ENCODE measurements at places on chromosomes 3 and 15.
A peak's percentile ranks its signal among the peaks of the same experiment; 100 is the strongest.

DNA sequence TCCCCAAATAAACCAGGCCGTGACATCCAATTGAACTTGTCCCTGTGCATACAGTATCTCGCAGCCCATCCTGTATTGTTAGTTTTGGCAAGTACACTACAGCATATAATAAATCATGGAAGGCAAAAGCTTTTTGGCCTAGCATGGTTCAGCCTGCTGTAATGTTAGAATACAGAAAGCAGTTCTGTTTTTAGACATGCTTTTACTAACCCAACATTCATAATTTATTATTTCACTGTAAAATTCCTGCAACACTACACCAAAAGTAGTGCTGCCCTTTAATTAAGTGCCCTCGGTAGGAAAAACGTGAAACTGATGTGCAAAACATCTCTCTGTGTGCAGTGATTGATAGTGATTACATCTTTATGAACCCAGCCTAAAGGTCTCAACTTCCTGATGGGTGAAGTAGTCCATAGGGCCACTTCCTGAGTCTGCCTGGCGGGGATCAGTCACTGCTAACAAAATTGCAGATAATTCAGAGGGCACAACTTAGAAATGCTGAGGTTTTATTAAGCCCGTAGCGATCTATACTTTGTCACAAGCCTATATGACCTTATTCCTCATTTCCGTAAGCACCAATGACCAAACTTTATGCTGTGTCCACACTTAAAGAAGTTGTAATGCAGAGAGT lies 227.8 kb downstream of the CDIN1 start:
- DNase-seq: no peak

DNA sequence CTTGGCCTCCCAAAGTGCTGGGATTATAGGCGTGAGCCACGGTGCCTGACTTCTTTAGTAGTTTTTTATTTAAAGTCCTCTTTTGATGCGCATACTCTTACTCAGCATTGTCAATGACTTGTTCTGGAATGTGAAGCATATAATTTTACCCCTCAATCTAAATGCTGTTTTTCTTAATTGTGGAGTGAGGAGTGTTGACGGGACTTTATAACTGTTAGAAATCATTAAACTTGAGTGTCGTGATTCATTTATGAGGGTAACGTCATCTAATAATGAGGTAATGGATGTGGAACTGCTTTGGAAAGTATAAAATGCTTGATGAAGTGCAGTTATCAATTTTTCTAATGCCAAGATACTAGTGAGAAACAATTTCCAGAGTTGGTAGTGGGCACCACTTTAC lies 48.3 kb downstream of the PLS1 start:
- no peak for DNase-seq

GRCh38 chr3:150447631-150448465 lies 39.8 kb downstream of the TSC22D2 start:
- no peak for DNase-seq

GRCh38 chr3:97089621-97090020 lies 275.2 kb downstream of the EPHA6 start:
- no peak for DNase-seq

GRCh38 chr3:53238886-53239285 lies 16.9 kb downstream of the TKT start:
- no peak for DNase-seq

DNA sequence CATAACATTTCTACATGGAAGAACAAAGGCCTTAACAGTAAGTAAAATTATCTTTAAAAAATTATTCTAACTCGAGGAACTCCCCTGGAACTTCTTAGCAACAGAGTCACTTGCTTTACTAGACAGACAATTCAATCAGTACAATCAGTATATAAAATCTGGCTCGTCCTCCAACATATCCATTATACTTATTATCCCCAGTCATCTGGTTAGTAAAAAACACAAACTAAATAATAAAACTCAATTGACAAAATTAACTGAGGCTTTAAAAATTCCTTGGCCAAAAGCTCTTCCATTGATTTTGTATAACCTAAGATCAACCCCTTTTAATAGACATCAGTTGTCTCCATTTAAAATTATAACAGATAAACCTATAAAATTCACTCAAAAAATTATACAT lies 105.6 kb downstream of the MYRIP start:
- DNase-seq: no peak

GRCh38 chr15:81407718-81408117 lies 33.7 kb upstream of the TMC3 start:
- DNase-seq: no peak

GRCh38 chr3:124221422-124221821 lies 229.5 kb upstream of the ROPN1 start:
- DNase-seq: no peak

DNA sequence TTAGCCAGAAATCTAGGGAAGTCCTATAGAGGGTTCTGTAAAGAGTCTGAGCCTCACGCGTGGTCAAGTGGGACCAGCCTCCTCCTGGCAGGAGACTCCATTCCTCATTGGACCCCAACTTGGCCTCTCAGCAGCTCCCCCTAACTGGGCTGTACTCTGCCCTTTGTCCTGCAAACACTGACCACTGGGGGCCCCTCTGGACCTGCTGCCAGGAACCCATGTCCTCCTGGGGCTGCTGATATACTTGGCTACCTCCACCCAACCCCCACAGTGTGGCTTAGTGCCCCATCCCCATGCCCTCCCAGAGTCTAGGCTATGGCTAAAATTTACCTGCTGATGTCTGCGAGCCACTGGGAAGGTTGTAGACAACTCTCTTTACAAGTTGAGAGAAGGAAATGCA lies 62.7 kb downstream of the UBP1 start:
- no peak for DNase-seq

DNA sequence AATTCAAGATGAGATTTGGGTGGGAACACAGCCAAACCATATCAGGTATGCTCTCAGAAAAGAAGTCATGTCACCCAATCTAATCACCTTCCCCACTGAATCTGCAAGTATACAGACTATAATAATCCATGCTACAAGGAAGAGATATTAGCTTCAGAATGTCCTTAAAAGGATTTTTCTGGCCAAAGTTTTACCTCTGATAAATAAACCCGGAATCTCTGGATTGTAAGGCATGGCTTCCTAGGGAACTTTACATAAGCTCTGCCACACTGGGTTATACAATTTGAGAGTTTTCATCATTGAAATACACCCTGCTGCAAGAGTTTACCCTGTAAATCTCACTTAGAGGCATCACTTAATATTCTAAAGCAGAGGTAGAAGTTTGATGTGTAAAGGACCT lies 330.5 kb upstream of the KCNMB2 start:
- DNase-seq: no peak

DNA sequence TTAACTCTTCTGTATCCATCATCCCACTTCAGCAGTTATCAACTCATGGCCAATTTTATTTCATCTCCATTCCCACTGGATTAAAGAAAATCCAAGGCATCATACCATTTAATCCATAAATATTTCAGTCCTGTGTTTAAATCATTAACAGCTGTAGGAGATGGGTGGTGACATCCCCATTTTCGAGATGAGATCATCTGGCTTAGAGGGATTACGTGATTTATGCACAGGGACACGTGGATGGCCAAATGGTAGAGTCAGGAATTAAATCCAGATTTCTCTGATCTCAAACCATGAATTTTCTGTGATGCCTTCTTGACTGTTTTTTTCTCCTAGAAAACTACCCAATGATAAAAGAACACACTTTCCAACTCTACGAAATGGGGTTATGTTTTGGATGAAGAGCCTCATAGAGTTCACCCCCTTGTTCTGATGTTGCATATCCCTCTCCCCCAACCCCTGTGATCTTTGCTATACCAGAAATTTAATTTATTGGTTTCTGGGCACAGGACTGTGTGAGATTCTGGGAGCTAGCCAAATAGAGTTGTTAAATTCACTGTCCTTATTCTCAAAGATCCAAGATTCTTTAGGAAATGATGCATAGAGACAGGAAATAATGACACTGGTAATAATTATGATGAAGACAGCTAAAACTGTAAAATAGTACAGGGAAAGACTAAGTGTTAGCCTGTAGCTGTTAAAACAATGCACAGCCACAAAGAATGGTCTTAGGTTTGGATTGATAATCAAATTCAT lies 7.4 kb downstream of the ZNF589 start:
- DNase-seq: no peak

GRCh38 chr3:13541691-13542090 lies 7.2 kb upstream of the FBLN2 start:
- DNase-seq: no peak

- DNase-seq: peak; percentile 76
Observed at GRCh38 chr15:101006931-101007691, 88.0 kb downstream of the LRRK1 start.

DNA sequence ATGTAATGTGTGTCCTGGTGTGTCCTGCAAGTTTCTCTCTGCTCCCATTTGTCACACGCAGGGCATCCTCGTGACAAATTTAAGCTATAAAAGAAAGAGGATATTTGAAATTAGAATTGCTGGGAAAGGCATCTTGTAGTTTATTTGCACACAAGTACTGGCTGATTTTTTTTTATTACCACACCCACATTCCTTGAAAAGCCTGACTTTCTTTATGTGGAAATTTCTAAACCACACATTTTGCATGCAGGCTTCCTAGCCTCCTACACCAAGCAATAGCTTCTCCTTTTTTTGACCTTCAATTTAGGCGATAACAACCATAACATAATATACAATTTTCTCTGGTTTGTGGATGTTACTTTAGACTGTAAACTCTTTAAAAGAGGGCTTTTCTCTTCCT lies 126.1 kb downstream of the SERPINI1 start:
- DNase-seq: peak; percentile 43

GRCh38 chr3:183797996-183798395 lies 27.4 kb downstream of the MAP6D1 start:
- no peak for DNase-seq

- no peak for DNase-seq
Observed at GRCh38 chr3:10546181-10546624, 40.8 kb upstream of the ATP2B2 start.
